ENCODE measurements at places on chromosomes 2 and 18.

DNA sequence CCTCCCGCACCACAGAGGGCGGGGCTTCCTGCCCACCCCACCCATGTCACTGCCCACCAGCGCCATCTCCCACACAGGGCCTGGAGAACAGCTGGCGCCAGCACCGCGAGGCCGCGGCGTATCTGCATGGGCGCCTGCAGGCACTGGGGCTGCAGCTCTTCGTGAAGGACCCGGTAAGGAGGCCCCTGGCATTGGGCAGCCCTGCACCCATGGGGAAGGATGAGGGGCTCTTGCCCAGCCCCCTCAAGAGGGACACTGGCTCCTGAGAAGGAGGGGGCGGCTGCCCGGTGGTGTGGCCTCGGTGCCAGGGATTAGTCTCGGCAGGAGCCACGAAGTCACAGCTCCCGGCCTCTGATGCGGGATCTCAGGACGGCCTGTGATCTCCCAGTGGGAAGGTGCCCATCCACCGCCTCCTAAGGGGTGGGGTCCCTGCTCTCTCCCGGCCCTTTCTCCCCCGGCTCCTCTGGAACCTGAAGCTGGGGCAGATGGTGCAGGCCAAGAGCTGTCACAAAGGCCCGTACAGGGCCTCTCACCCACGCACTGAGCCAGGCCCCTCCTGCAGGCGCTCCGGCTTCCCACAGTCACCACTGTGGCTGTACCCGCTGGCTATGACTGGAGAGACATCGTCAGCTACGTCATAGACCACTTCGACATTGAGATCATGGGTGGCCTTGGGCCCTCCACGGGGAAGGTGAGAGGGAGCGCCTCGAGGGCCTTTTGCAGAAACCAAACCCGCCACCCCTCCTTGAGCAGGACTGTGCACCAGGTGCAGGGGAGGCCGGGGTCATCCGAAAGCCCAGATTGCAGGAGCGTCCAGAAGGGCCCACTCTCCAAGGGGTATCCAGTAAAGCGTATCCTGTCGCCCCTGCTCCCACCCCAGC lies 9.1 kb downstream of the AGXT start:
- no peak overlapping the region for H3K4me3 ChIP-seq
- no peaks in the 10 kb centered on the region for H3K36me3 ChIP-seq
- DNase-seq = no peak
- no peaks in the 10 kb centered on the region for H3K4me1 ChIP-seq
- no peak overlapping the region for H3K27ac ChIP-seq

DNA sequence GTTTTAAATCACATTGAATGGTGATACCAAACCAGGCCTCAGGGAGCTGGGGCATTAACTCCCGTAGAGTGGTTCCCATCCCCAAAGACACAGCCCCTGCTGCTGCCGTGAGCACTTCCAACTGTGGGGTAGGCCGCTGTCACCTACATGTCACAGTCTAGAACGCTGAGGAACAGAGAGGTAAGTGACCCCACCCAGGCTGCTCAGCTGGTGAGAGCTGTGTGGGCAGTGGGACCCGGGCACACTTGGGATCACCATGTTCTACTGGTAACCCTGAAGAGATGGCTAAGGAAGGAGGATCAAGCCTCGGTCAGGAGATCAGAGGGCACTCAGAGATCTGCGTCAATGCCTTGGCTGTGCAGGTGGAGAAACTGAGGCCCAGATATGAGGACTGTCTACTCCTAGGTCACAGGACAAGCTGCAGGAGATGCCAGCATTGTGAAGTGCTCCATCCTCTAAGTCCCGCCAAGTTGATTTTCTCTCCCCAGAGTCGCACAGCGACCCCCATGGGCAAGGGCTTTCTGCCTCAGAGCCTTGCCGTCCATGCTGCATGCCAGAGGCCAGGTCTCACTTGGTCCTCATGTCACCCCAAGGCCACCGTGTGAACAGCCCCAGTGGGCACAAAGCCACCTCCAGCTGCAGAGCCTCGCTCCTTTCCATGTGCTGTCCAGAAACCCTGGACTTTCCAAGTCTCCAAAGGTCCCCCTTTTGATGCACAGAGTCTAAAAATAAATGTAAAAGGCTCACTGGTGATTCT lies 144.2 kb upstream of the OTOS start:
- H3K4me3 ChIP-seq = no peak overlapping the region
- H3K4me1 ChIP-seq = no peaks in the 10 kb centered on the region
- no peak for DNase-seq
- H3K36me3 ChIP-seq = no peaks in the 10 kb centered on the region
- H3K27me3 ChIP-seq = no peaks in the 10 kb centered on the region

DNA sequence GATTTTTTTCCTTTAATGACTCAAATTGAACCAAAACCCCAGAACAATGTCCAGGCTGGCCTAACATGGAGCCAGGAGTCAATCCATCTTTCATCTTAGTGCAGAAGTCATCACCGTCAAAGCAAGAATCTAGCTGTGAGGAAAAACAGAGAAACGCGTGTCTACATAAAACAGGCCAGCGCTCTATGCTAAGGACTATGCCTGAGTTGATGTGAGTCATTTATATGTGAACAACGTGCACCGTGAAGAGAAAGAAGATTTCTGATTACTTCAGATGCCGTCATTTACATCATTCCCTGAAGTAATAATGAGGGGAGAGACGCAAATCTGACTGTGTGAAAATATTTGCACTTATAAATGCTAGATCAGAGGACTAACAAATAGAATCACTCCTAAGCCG lies 34.0 kb upstream of the SALL3 start:
- no peak overlapping the region for H3K4me3 ChIP-seq
- no peaks in the 10 kb centered on the region for H3K36me3 ChIP-seq
- H3K27ac ChIP-seq = no peak overlapping the region
- H3K4me1 ChIP-seq = no peaks in the 10 kb centered on the region
- H3K27me3 ChIP-seq = no peaks in the 10 kb centered on the region
- no peak for DNase-seq

DNA sequence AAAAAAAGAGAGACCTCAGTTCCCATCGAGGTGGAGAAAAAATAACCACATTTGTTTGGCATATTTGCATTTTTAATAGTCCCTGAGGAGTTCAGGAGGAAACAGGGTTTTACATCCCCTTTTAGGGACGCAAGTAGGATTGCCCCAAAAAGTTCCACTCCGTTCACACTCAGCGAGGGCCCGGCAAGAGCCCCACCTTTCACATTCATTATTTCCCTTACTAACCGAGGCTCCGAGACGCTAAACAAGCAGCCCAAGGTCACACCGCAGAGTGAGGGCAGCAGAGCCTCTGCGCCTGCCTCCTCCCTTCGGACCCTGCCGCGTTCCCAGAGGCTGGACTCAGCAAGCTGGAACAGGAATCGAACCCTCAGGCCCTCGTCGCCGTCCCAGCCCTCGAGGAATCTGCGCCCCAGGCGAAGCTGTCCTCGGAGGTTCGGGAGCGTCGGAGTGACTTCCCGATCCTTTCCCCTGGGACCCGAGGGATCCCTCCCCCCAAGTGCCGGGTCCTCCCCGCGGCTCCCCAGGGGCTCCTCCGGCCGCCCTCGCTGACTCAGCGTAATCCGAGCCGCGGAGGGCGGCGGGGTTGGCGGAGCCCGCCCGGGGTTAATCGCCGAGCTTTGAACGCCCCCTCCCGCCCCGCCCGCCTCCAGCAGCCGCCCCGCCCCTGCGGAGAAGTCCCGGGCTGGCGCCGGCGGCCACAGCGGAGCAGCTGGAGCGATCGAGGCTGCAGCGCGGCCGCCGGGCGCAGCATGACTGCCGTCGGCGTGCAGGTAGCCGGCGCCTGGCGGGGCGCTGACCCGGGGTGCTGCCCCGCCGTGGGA lies at the start of gene TMEM37:
Gene TMEM37 (plus strand): TSS at position 700 of the 821 bp plus-strand sequence. CDS start 50 bp downstream, at position 750.
- no peak within 1 kb of the TSS for H3K27ac ChIP-seq
- peaks cover 21% of the 10 kb centered on the region for H3K4me1 ChIP-seq
- H3K36me3 ChIP-seq = no peaks in the 10 kb centered on the region

DNA sequence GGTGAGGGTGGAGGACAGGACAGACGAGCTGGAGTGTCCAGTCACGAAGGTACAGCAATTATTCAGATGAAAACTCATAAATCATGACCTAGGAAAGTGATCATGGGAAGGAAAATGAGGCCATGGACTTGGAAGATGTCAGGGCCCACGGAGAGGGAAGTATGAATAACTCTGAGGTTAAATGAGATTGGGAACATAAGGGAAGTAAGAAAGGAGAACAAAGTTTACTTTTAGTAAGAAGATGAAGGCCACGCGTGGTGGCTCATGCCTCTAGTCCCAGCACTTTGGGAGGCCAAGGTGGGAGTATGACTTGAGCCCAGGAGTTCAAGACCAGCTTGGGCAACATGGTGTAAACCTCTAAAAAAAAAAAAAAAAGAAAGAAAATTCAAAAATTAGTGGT lies 56.2 kb downstream of the AQP4 start:
- DNase-seq = no peak
- no peaks in the 10 kb centered on the region for H3K4me1 ChIP-seq
- H3K27me3 ChIP-seq = no peaks in the 10 kb centered on the region
- H3K27ac ChIP-seq = no peak overlapping the region
- H3K4me3 ChIP-seq = no peak overlapping the region
- H3K36me3 ChIP-seq = no peaks in the 10 kb centered on the region

DNA sequence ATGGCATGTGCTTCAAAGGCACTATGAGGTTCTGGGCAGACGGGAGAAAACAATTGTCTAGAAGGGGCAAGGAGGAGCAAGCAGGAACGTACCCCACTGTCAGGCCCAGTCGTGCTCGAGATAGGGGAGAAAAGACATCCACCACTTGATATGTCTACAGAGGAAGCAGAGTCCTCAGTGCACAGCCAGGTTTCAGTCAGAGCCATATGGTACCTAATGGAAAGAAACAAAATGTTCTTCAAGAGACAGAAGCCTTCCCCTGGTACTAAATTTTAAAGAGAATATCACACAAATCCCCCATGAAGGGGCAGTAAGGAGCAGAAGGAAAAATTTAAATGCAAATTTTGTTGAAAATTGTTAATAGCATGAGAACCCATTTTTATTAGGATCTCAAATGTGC lies 21.9 kb downstream of the THUMPD2 start:
- no peak for DNase-seq
- no peaks in the 10 kb centered on the region for H3K27me3 ChIP-seq

GRCh38 chr2:204744506-204744905 lies 199.2 kb downstream of the PARD3B start:
- H3K27me3 ChIP-seq = no peaks in the 10 kb centered on the region
- no peak for DNase-seq
- no peaks in the 10 kb centered on the region for H3K4me1 ChIP-seq
- no peak overlapping the region for H3K4me3 ChIP-seq
- no peaks in the 10 kb centered on the region for H3K36me3 ChIP-seq
- H3K27ac ChIP-seq = no peak overlapping the region

DNA sequence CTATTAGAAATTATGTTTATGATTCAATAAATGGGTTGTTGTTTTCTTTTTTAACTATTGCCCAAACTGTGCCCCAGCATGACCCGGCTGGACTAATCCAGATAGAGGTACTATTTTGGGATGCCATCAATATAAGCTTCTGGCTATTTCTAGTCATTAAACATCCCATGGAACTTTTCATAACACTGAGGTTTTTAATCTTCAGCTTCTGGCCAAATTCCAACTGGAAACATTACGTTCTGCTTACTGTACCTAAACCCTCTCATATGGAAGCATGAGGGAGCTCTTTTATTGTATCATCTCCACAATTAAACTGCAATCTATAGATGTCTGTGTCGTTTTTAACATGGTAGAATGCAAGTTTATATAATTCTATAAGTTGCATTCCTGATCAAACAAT lies 674.7 kb downstream of the ARHGAP15 start:
- H3K27ac ChIP-seq = no peak overlapping the region
- DNase-seq = no peak
- H3K36me3 ChIP-seq = no peaks in the 10 kb centered on the region
- H3K27me3 ChIP-seq = no peaks in the 10 kb centered on the region
- H3K4me1 ChIP-seq = no peaks in the 10 kb centered on the region

DNA sequence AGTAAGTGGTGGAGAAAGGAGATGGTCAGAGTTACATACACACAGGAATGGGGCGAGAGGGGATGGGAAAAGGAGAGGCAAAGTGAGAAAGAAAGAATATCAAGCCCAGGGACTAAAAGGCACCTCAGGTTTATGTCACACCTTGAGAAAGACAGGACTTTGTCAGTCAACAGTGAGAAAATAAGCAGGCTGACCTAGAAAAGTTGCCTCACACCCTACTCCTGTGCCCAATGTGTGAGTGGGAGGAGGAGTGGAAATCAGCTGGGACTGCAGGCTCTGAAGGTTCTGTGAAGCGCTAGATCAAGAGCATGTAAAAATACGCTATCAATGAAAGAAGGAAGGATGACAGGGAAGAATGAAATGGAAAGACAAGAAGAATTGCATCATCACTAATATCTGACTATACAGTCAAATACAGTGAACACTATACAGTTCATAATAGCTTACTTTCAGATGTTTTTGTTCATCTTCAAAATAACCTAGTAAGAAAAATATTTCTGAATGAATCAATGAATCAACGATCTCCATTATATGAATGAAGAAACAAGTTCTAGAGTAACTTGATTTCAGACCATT lies 10.7 kb downstream of the VPS54 start:
- H3K4me3 ChIP-seq = no peak overlapping the region
- H3K36me3 ChIP-seq = no peaks in the 10 kb centered on the region
- H3K27me3 ChIP-seq = no peaks in the 10 kb centered on the region
- no peaks in the 10 kb centered on the region for H3K4me1 ChIP-seq
- no peak overlapping the region for H3K27ac ChIP-seq
- no peak for DNase-seq
